COLO829 (cell line): ENCODE measurements at places on chromosomes 2 and 18.

GRCh38 chr18:78984941-78985784 lies 5.5 kb downstream of the SALL3 start:
- no peak for DNase-seq

DNA sequence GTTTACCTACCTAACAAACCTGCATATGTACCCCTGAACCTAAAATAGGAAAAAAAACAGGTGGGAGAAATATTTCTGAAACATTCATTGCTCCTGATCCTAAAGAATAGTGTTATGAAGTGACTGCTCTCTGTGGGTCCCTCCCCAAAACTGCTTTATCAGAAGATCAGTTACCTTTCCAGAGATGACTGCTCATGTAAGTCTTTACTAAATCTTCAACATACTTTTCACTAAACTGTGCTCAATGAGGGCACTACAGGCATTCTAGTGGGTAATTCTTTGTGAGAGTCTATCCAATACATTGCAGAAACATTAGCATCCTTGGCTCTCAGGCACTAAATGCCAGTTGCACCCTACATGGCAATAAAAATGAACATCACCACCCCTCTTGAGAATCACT lies 189.3 kb upstream of the STK17B start:
- DNase-seq: no peak

DNA sequence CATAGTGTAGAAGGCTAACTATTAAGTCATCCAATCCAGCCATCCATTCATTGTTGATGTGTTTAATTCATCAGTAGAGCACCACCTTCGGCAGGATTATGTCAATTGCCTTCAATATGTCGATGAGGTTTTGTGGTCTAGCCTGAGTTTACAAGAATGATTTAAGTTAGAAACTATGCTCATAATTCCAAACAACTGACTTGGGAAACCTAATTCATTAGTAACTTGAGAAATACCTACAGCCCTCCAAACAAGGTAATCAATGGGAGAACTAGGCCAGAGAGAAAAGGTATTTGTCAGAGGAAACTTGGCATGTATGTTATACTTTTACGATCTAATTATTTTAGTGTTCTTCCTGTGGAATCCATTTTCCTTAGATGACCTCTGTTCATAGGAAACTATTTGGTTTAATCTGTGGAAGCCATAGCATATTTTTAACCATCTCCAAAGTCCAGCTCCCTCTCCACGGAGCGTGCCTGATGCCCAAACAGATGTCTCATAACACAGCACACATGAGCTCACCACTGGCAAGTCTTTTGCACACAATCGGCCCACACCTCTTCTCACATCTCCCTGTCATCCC lies 148.5 kb downstream of the GFPT1 start:
- no peak for DNase-seq

GRCh38 chr2:231110551-231110950 lies 14.3 kb downstream of the HTR2B start:
- DNase-seq: no peak

DNA sequence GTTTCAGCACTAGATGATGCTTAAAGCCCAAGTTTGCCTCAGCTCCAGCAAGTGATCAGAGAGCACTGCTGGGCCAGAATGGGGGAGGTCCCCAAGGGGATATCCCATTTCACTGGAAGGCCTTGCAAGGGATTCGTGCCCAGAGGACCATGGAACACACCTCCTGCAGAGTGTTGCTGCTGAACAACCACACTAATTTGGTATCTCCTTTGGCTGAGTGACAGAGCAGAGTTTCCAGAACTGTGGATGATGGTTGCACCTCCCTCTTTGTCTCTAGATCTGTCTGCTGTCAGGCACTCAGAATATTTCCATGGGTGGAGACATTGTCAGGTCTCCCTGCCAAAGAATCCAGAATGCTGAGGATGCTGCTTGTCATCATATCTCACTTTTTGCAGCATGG lies 484.8 kb upstream of the NETO1 start:
- no peak for DNase-seq

GRCh38 chr18:57299931-57300330 lies 52.4 kb upstream of the ST8SIA3 start:
- no peak for DNase-seq

- no peak for DNase-seq
These were observed 2.1 kb upstream of the OTOF start for GRCh38 chr2:26479789-26480565.

DNA sequence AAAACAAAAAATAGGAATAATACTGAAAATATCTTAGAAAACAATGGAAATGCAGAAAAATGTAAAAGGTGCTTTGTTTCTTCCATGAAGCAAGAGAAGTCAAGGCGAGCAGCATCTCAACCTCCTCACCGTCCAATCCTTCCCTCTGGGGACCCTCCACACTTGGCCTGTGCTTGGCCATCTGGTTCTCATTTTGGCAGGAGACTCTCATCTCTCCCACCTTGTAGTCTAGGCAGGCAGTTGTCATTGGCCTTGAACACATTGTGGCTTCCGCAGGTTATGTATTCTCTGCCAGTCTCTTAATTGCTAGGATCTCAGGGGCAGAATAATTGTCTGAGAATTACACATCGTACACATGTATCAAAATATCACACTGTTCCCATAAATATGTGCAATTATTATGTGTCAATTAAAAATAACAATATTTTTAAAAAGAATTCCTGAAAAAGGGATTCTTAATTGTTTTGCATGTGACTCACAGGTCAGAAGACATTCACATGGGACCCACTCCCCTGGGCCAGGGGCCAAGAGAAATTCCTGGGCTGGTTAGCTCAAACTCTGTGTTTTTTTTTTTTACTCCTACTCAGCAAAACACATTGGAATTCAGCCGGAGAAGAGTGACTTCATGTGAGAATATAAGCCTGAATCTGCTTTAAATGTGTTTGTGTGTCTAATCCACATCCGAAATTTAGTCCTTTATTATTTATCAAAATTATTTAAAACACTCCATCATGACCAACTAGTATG lies 14.0 kb upstream of the ANKRD62 start:
- DNase-seq: peak; percentile 25

- no peak for DNase-seq
These were observed 19.9 kb downstream of the SNORC start for GRCh38 chr2:232889876-232890401.

DNA sequence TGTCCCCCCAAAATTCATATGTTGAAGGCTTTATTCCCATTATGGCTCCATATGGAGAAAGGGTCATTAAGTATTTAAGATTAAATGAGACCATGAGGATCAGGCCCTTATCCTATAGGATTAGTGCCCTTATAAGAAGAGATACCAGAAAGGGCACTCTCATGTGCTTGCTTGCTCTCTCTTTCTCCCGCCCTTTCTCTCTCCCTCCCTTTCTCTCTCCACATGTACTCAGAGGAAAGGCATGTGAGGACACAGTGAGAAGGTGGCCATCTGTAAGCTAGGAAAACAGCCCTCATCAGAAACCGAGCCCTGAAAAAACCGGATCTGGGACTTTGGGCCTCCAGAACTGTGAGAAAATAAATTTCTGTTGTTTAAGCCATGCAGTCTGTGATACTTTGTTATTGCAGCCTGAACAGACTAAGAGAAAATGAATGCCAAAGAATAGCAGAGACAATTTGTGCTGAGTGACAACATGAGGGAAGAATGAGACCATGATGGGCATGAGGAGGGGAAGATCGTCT lies 300.0 kb upstream of the SLC39A10 start:
- no peak for DNase-seq

GRCh38 chr2:196809260-196809659 lies at the start of gene C2orf66:
TSS of gene C2orf66 (minus strand) at chr2:196809355. CDS start at chr2:196809336, 19 bp downstream.
- DNase-seq: no peak

GRCh38 chr2:68889500-68889899 lies 18.3 kb upstream of the BMP10 start:
- no peak for DNase-seq

GRCh38 chr2:86028766-86029381 lies 76.8 kb downstream of the POLR1A start:
- no peak for DNase-seq

- no peak for DNase-seq
These were observed 626.2 kb upstream of the CDH7 start for GRCh38 chr18:65124633-65125032.

GRCh38 chr2:203280428-203281064 lies 41.7 kb downstream of the CYP20A1 start:
- DNase-seq: no peak

DNA sequence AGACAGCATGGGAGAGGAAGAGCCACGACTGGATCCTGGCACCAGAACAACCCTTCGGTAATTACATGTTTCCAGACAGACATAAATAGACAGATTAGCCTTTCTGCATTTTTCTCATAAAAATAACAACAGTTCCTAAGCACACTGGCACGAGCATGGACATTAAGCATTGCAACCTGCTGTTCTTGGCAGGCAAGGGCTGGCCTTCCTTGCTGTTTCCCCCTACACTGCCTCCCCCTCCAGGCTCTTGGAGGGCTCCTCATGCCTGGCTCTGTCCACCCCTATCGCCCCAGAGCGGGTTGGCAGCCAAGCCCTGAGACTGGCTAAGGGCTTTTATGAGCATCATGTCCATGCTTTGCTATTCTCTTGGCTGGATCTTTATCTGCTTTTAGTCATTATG lies 89.6 kb downstream of the TTC32 start:
- no peak for DNase-seq

- DNase-seq: no peak
These were observed 741.3 kb downstream of the GALR1 start for GRCh38 chr18:77990901-77991300.

DNA sequence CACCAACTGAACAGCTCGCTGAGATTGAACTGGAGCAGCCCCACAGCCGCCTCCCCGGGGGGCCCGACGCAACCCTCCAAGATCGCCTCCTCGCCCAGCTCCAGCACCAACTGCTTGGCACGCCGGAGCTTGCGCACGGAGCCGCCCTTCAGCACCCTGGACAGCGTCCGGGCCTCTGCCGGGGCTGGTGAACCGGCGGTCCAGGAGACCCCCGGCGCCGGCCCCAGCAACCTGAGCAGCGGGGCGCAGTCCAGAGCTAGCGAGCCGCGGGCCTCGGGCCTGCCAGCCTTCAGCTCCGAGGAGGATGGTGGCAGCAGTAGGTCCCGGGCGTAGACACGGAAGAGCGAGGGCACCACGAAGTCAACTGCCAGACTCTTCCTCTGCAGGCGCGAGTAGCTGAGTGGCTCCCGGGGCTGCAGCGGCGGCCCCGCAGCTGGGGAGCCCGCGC lies 1.2 kb downstream of the ALK start:
- DNase-seq: peak; percentile 34

- DNase-seq: no peak
These were observed 34.4 kb downstream of the COL4A3 start for GRCh38 chr2:227198866-227199265.
